ENCODE measurements at places on chromosomes 16 and 17.
A peak's percentile ranks its signal among the peaks of the same experiment; 100 is the strongest.

DNA sequence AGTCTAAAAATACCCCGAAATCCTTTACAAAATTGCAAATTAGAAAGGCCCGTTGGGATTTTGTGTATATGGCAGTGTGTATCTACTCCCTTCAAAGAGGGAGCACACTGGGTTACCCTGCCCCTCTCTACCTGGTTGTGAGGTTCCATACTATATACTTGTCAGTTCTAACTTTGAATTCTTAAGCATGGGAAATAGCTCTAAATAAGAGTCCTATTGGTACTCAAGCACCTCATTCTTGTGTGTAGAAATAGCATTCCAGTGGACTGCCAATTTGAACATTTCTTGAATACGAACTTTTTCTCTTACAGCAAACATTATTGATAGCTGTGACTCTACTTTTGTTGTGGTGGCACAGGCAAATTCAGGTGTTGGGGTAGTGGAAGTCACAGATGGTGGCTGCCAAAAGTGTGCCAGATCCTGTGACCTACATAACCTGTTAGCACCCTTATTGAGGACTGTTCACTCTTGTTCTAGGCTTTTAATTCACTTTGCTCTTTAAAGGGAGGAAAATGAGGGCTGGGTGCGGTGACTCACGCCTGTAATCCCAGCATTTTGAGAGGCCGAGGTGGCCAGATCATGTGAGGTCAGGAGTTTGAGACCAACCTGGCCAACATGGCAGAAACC is 16.1 kb downstream of the ESRP2 start:
- DNase-seq: no peak

- DNase-seq: no peak
Measured at GRCh38 chr17:56886288-56886731, 27.5 kb downstream of the TRIM25 start.

GRCh38 chr16:62585041-62585545 is 548.9 kb upstream of the CDH8 start:
- DNase-seq: no peak

DNA sequence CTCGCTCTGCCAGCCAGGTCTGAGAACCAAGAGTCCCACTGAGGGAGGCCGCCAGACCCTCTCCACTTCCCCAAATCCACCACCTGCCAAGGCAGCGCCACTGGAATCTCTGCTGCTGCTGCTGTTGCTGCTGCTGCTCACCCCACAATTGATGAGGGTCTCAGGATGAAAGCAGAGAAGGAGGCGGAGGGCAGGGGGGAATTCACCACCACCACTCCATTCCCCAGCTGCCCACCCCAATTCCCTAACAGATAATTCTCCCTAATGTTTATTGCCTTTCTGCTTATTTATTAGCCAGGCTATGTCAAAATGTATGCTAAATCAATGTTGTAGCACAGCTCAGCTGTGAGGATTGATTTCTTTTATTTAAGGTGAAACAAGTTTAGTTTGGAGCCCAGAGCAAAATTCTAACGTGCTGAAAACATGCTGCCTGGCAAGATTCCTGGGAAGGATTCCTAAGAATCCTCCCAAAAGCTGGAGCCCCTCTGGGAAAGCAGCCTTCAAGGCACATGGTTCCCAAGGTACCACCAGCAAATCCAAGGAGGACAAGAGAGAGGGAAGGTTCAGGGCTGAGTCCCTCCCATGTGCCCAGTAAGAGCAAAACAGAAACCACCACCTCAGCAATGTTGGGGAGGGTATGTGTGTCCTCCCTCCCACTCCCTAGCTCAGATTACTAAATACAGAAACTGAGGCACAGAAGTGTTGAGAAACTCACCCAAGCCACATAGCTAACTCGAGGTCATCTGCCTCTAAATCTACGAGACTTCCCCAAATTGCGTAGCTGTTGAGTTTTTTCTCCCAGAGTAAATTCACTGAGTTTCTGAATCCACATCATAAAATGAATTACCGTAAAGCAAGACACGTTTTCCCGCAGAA is 12.2 kb upstream of the CDH5 start:
- DNase-seq: no peak

- DNase-seq: no peak
Measured at GRCh38 chr17:81557276-81558114, 5.3 kb upstream of the FAAP100 start.

DNA sequence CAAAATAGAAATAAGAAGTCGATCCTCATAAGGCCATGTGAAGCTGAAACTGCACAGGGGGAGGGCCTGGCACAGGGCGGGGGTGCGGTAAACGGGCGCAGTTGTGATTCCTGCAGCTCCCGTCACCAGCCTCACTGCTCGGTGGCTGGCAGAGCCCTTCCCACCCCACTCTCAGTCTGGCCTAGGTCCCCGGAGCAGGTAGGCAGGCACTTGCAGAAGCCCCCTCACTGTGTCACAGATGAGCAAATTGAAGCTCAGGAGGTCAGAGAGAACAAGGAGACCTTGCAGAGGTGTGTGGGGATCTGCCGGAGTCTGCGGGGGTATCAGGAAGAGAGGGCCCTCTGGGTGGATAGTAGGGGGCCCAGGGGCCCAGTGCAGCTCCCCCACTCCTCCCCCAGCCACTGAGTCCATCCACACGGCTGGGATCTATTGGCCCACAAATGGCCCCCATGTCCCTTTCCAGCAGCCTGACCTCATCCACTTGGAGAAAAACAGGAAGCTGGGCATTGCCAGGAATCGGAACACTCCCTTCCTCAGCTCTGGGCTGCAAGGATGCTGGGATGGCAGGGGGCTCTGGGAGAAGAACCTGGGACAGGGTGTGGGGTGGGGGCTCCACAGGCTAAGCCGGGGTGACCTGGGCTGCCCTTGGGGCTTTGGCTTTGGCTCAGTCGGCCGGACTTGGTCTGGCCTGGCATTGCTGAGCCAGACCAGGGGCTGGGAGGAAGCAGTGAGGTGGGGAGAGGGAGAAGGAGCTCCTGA is 21.4 kb upstream of the MAP3K14 start:
- no peak for DNase-seq

GRCh38 chr16:84281074-84281473 is 13.6 kb upstream of the WFDC1 start:
- DNase-seq: peak; percentile 38

DNA sequence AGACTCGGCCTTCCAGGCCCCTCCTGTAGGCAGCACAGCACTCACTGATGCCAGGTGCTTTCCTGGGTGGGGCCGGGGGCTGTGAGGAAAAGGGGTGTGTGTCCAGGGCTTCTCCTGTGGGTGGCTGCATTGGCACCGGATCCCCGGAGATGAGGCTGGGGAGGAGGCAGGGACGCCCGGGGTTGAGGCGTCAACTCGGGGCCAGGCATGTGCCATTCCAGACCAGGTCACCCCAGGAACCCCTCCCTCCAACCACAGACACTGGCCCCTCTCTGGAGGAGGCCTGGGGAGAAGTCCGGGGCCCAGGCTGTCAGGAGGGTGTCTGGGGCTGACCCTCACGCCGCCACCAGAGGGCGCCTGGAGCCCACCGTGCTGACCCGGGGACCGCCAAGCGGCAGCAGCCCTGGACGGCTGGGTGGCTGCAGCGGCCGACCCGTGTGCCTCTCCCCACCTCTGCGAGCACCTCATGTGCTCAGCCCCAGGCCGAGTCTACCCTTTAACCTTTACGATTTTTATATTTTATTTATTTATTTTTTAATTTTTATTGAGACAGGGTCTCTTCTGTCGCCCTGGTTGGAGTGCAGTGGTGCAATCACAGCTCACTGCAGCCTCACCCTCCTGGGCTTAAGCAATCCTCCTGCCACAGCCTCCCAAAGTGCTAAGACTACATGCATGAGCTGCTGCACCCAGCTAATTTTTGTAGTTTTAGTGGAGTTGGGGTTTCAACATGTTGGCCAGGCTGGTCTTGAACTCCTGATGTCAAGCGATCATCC is 3.2 kb upstream of the METRN start:
- DNase-seq: peak; percentile 52

GRCh38 chr16:78377312-78377711 is 277.9 kb downstream of the WWOX start:
- no peak for DNase-seq

- DNase-seq: no peak
Measured at GRCh38 chr16:49992825-49993224, 32.2 kb upstream of the CNEP1R1 start.

DNA sequence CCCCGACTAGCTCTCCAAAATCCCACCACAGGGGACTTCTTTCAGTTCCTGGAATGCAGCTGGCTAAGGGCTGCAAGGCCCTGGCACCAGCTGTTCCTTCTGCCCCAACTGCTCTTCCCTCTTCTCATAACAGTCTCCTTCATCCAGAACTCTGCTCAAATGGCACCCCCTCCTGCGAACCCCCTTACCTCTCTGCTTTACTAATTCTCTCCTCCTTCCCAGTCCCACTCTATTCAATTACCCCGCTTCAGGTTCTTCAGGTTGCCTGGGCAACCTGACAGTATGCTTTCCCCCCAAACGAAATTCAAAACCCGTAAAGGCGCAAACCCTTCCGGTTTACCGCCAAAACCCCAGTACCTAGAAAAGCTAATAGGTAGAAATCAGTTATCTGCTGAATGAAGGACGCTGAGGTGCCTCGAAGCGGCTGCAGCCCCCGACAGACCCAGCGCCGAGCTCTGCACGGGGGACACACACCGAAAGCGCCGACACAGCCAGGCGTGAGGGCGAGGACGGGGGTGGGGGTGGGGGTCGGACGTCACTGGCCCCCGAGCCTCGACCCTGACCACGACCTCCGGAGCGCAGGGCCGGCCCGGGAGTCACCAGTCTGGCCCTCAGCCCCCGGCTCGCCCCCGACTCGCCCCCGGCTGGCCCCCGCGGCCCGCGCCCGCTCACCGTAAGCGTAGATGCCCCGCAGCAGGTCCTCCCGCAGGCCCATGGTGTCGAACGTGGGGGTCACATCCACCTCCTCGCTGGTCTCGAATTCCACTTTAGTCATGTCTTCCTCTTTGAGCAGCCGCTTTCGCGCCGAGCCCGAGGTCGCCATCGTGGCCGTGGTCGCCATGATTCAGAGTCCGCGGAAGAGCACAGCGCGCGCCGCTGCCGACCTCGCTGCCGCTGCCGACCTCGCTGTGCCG is 550 bp downstream of the EIF4A3 start:
- peak; percentile 14 for DNase-seq

- no peak for DNase-seq
Measured at GRCh38 chr16:88965411-88965810, 11.6 kb downstream of the CBFA2T3 start.

- no peak for DNase-seq
Measured at GRCh38 chr17:28470914-28471366, 2.5 kb upstream of the SLC13A2 start.

- no peak for DNase-seq
Measured at GRCh38 chr17:44272321-44272951, 4.5 kb upstream of the SLC4A1 start.

DNA sequence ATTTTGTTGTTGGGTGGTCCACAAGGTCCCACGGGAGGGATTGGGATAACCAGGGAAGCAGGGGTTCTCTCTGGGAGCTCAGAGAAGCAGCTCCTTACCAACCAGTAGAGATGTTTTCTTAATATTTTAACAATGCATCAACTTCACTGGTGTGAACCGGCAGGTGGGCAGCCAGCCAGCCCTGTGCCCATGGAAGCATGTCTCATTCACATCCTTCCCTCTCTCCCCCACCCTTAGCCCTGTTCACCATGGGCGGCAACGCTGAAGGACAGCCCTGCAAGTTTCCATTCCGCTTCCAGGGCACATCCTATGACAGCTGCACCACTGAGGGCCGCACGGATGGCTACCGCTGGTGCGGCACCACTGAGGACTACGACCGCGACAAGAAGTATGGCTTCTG is 9.3 kb downstream of the MMP2 start:
- DNase-seq: no peak

GRCh38 chr16:13923703-13924298 is 3.8 kb downstream of the ERCC4 start:
- peak; percentile 54 for DNase-seq

- DNase-seq: no peak
Measured at GRCh38 chr17:77444984-77445759, 304.4 kb downstream of the SEC14L1 start.

DNA sequence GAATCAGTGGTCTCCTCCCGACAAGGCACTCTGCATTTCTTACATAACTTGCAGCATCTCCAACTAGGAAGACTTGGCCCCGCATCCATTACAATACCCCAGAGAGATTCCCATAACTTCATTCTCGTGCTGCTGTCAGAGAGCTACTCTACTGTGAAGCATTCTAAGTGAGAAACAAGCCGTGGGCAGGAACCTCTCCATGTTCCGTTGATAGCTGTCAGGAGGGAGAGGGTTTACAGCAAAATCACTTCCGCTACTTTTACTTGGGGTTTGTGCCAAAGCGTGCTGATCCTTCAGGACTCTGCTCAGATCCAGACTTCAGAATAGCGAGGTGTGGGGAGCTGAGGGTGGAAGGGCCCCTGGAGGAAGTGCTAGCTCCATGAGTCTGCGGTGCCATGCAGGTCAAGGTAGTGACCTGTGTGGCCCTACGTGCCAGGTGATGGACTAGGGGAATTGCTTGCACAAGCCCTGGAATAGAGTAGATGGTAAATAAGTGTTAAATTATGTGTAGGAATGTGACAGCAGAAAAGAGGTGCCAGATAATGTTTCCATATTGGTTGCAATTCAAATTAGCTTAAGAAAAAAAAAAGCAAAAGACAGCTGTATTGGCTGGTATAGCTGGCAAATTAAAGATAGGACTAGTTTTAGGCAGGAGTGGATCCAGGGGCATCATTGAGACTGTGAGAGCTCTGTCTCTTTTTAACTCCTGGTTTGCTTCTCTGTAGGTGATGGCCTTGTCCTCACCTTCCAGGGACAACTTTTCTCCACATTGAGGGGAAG is 358.5 kb upstream of the ERCC4 start:
- no peak for DNase-seq

- no peak for DNase-seq
Measured at GRCh38 chr17:5121186-5121841, 5.5 kb downstream of the USP6 start.

- DNase-seq: no peak
Measured at GRCh38 chr17:49190932-49191331, 19.4 kb downstream of the GNGT2 start.

GRCh38 chr16:4347010-4347409 is 4.1 kb downstream of the PAM16 start:
- DNase-seq: peak; percentile 62

GRCh38 chr16:47984669-47985068 is 171.1 kb downstream of the ABCC12 start:
- no peak for DNase-seq

GRCh38 chr17:82332669-82333278 is 792 bp downstream of the SECTM1 start:
- DNase-seq: peak; percentile 45

- no peak for DNase-seq
Measured at GRCh38 chr16:73143002-73143401, 95.1 kb upstream of the ZFHX3 start.

- peak; percentile 77 for DNase-seq
Measured at GRCh38 chr17:81295031-81295675, at the start of gene SLC38A10. Gene SLC38A10 (minus strand): TSS chr17:81295307. CDS start chr17:81294921, 386 bp downstream.

DNA sequence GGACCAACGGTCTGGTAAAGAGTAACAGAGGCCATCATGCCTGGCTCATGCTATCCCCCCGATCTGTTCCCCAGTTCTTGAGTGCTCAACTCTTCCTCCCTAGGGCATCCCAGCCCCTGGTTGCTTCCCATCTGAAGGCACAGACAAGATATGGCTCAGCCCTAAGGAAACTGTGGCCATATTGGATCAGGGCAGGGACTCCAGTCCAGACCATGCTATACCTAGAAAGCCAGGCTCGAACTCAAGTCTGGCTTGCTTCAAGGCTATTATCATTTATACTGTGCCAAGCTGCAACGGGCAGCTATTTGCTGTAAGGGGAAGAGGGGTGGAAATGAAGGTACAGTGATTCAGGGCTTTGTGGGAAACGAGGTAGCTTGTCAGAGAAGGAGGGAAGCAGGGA is 2.8 kb downstream of the UBTF start:
- DNase-seq: no peak

GRCh38 chr16:15811481-15812400 is 45.1 kb downstream of the MYH11 start:
- DNase-seq: peak; percentile 85

- DNase-seq: no peak
Measured at GRCh38 chr17:64974750-64975317, 55.6 kb upstream of the LRRC37A3 start.

Measured in iris pigment epithelial cell (primary cell).